ENCODE measurements at places on chromosomes 2 and 18. TPM values are rescaled to one million over a fixed set of nuclear protein-coding genes. Genes with fewer than 3 reads are reported as not detected.
A peak's percentile ranks its signal among the peaks of the same experiment; 100 is the strongest.

Gene FHL2
- total RNA-seq, result 190 TPM

Gene POTEI
- total RNA-seq, result not detected

Gene TGFA
- total RNA-seq, result 0.42 TPM

Gene CCL20
- not detected for total RNA-seq

Gene ANKRD30BL
- total RNA-seq, result not detected

Gene SERPINB10
- total RNA-seq, result 1.7 TPM

Gene DNAH6
- total RNA-seq, result 1.1 TPM

Gene DSG2
- total RNA-seq, result 65.5 TPM

Gene C2orf66
- 0.05 TPM for total RNA-seq

Gene PAX8
- not detected for total RNA-seq

Gene FAM124B
- not detected for total RNA-seq

Gene CSRNP3
- not detected for total RNA-seq

Gene SH3RF3
- 6.1 TPM for total RNA-seq

Gene COL4A4
- total RNA-seq, result not detected

Gene GAREM2
- total RNA-seq, result not detected

DNA sequence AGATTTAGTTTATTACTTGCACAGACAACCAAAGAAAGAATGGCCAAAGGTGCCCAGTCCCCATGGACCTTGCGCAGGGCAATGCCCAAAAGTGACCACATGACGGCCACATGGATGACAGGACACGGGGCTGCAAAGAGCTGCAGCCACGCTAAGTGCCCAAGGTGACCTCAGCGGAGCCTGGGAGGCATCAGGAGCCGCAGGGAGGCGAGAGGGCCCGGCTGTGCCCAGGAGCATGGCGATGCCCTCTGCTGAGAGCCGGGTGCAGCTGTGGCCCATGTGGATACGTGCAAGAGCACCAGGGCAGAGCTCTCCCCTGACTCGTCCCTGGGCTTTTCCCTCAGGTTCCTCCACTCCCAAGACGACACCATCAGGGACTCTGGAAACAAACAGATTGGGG lies 14.7 kb downstream of the HES6 start:
- DNase-seq, result no peak

DNA sequence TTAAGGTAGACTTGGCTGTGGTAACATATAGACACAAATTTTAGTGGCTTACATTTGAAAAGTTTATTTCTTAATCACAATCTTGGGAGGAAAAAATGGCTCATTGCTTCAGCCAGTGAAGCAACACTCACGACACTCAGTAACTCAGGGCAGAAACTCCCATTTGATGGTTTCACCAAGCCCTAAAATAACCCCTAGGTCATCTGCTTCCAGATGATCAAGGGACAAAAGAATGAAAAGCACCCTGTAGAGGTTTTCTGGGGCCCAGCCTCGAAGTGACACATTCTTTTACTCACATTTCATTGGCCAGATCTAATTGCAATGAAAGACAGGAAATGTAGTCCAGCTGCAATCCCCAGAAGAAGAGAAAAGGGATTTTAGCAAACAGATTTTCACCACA lies 275.9 kb downstream of the TMX3 start:
- DNase-seq, result no peak

DNA sequence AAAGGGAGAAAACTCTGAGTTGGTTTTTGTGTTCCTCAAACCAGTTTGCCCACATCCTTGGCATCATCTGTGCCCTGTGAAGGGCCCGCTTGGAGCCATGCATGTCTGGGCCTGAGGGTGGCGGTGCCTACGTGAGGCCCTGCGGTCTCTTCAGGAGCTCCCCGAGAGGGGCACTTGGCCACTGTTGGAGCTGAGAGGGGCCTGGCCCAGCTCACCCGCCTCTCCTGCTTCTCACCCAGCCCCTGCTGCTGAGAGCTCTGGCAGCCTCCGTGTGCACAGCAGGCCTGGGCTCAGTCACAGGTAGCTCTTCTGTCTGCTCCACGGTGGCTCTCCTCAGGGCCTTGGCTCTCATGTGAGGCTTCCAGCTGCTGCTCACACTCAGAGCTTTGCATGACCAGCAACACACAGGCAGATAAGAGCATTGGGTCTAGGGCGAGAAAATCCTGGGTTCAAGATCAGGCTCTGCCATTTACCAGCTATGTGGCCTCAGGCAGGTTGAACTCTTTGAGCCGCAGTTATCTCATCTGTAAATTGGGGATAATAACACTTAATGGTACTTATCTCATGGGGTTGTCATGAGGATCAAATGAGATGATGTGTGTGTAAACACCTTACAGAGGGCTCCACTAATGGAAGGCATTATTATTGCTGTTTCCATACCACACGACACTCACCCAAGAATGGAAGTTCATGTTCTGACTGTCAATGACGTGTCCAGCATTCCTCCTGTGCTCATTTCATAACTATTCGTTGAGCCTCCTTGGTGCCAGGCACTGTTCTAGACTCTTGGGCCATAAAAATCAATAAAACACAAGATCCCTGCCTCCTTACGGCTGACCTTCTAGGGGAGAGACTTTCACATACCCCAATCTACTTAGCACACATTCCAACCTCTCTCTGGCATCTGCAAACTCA lies 41.6 kb upstream of the PLB1 start:
- no peak for DNase-seq

DNA sequence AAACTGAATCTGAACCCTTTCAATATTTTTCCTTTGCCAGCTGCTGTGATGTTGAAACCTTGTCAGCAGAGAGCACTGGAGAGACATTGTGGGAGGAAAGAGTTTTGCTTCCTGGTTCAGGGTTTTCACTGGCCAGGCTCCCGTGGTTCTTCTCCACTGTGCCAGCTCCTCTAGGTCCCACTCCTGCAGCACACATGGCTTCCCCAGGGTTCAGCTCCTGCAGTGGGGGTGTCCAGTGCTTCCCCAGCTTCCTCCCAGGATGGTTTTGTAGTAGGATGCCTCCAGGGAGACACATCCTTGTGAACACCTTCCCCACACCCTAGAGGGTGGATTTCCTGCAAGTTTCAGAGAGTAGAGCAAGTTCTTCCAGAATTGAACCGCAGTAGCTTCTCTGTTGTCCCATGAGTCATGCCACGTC lies 24.0 kb upstream of the SULT1C3 start:
- peak; percentile 33 for DNase-seq

GRCh38 chr18:74281011-74281979 lies 10.5 kb downstream of the CYB5A start:
- DNase-seq, result no peak

GRCh38 chr2:45741161-45741850 lies 89.8 kb downstream of the PRKCE start:
- no peak for DNase-seq

DNA sequence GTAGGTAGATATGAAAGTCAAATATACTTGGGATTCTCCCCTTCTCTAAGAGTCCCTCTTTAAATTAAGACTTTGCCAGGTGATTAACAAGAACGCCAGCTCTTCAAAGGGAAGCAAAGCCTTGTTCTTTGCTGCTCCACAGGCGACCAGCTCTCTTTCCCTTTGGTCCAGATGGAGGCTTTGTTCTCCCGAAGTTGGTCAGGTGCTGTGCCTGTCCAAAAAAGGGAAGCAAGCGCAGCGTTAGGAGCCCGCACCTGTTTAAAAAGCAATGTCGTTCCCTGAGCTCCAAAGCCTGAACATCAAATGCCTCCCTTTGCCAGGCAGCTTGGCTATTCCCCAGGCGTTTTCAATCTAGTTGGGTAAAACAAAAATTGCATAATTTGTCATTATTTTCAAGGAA lies 1913.1 kb upstream of the PIK3C3 start:
- DNase-seq, result no peak

DNA sequence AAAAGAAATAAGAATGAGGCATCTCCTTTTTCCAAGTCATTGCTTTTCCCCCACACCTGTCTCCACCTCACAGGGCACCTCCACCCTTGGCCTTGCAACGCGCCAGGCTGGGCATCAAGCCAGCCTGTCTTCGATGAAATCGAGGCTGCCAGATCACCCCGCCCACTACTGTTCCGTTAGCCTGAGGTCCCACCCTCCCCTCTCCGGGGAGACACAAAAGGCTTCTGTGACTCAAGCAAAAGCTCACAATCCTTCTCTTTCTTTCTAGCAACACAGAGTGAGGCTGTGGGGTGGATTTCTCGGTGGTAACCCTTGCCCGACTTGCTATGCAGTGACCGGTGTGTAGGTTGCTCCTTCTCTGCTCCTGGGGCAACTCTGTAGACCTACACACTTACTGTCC lies 9.9 kb downstream of the TNP1 start:
- no peak for DNase-seq

DNA sequence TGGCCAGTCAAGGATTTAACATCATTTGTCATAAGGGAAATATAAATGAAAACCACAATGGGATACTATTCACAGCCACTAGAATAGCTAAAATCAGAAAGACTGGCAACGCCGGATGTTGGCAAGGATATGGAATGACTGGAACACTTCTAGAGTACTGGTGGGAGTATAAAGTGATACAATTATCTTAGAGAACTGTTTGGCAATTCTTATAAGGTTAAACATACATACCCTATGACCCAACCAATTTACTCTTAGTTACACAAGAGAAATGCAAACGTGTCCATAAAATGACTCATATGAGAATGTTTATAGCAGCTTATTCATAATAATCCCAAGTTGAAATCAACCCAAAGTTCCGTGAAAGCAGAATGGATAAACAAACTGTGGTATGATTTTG lies 35.1 kb downstream of the MAPK4 start:
- DNase-seq, result no peak

DNA sequence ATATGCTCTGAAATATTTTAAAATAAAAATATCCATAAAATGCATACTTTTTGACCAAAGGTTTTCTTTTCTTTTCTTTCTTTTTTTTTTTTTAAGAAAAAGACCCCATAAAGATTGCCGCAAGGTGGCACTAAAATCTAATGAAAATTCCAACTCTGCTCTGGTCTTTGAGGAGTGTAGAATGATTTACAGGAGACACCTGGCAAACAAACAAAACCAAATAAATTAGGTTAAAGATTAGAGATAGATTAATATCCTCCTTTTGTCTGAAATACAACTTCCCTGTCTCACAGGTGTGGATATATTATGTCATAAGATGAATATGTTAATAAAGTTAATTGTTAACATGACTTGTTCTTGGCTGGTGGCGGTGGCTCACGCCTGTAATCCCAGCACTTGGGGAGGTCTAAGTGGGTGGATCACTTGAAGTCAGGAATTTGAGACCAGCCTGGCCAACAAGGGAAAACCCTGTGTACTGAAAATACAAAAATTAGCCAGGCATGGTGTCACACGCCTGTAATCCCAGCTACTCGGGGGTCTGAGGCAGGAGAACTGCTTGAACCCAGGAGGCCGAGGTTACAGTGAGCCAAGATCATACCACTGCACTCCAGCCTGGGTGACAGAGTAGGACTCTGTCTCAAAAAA lies 3.5 kb upstream of the RHOB start:
- DNase-seq, result peak; percentile 82

DNA sequence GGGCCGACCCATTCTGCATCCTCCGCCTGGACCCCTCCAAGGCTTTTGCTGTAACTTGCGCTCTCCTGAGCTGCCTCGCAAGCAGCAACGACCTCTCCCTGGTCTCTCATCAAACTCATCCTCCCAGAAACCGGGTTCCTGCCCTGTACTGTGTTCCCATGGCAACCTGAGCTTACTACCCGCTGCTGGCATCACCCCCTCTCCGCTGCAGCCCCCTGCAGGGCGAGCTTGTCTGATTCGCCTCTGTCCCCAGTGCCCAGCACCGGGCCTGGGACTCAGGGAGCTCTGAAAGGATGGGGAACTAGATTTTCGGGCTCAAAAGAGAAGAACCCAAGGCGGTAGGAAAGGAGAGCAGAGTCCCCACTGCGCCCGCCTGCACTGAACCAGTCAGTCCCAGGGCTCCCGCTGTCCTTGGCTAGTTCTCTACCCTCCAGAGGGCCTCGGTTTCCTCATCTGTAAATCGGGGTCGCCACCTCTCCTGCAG lies 463 bp downstream of the HS1BP3 start:
- DNase-seq, result no peak

GRCh38 chr2:27959496-27959895 lies 69.0 kb downstream of the BABAM2 start:
- DNase-seq, result no peak

- no peak for DNase-seq
These were observed 29.2 kb upstream of the HNRNPLL start for GRCh38 chr2:38631976-38632375.

GRCh38 chr18:24989760-24990593 lies 362.0 kb downstream of the ZNF521 start:
- DNase-seq, result no peak

DNA sequence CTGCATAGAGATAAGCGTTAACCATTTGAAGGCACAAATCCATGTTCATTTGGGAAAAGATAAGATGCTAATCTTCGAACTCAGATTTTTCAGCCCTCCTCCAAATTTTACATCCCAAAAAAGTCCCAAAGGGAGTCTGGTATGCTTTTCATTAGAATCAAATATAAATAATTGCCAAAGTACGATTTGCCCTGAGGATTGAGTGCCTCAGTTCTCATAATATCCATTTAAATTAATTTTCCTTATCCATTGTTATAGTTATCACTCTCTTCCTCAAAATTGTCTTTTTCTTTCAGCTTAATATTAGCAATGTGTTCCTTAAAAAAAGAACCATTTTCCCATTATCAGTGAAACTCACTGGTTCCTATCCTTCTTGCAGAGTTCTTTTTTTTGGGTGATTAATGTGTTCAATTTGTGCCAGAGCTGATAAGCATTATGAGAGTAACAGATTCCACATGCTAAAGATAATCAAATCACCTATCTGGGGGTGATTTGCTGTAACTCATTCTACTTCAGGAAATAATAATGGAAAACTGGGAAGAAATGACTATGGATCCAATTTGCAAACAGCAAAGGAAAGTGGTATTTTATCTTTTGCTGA lies 686 bp downstream of the HNMT start:
- no peak for DNase-seq

GRCh38 chr2:239236808-239237205 lies 164.0 kb downstream of the HDAC4 start:
- DNase-seq, result no peak

GRCh38 chr2:168169097-168169745 lies 78.2 kb downstream of the STK39 start:
- no peak for DNase-seq

GRCh38 chr2:119673796-119674195 lies 5.2 kb upstream of the TMEM177 start:
- no peak for DNase-seq

GRCh38 chr18:38198526-38198925 lies 632.9 kb upstream of the CELF4 start:
- no peak for DNase-seq

DNA sequence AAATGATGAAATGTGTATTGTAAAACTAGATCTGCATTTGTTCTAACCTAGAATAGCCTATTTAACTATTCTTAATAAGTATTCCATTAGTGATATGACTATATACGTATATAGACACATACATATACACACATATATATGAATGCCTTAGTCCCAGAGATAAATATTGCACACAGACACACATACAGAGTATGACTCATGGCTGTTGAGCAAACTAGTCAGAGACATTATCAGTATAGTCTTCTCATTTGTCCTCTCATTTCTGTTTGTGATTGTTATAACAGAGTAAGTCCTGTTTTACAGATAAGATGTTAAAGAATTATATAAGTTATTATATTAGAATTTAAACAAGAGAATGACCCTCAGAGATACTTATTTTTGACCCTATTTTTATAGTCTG lies 202.5 kb downstream of the CCDC102B start:
- DNase-seq, result no peak
